ENCODE measurements at places on chromosomes 4 and X. TPM values are rescaled to one million over a fixed set of nuclear protein-coding genes. Genes with fewer than 3 reads are reported as not detected.

DNA sequence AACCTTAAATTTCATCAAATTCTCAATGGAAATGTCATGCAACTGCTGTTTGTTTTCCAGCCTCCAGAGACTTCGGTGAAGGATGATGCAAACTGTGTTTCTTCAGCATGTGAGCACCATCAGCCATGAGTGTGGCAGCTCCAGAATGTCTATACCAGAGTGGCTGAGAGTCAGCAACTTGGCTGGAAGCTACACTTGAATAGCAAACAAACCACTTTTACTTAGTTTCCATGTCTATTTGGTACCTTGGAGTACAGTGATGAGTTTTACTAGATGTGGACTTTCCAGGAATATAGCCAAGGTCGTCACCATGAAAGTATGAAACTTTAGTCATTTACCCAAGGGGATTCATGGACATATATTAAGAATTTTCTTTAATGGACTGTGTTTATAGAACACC, 4.3 kb upstream of the IL21 start:
- no peak for DNase-seq
- no peaks in the 10 kb centered on the region for H3K36me3 ChIP-seq
- H3K4me3 ChIP-seq: no peak overlapping the region
- H3K27me3 ChIP-seq: no peaks in the 10 kb centered on the region

- H3K4me1 ChIP-seq: peaks cover 88% of the 10 kb centered on the region
- H3K27me3 ChIP-seq: no peaks in the 10 kb centered on the region
- no peaks in the 10 kb centered on the region for H3K36me3 ChIP-seq
- DNase-seq: no peak
Measured at GRCh38 chr4:30722359-30723200, 2.4 kb downstream of the PCDH7 start.

GRCh38 chr4:12689457-12689856, 794.7 kb downstream of the RAB28 start:
- H3K4me3 ChIP-seq: no peak overlapping the region
- no peak overlapping the region for H3K27ac ChIP-seq
- H3K4me1 ChIP-seq: no peaks in the 10 kb centered on the region
- no peaks in the 10 kb centered on the region for H3K36me3 ChIP-seq
- no peaks in the 10 kb centered on the region for H3K27me3 ChIP-seq

DNA sequence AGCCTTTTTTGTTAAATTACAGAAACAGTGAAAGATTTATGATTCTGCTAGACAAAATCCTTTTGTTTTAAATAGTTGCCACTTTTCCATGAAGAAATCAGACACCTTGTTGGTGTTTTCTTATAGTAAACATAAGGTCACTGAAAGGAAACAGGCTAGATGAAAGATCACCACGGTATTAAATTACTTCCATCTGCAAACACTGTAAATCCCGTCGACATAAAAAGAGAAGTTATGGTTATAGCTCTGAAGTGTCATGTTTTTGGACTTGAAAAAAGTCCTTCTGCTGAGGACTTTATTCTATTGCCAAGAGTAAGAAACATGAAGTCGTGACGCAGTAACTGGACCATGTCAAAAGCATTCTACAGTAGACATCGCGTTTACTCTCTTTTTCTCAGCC, 567.6 kb upstream of the SLIT2 start:
- no peak overlapping the region for H3K27ac ChIP-seq
- DNase-seq: no peak
- no peaks in the 10 kb centered on the region for H3K36me3 ChIP-seq
- no peak overlapping the region for H3K4me3 ChIP-seq

GRCh38 chr4:4386296-4386735, 586 bp upstream of the NSG1 start:
- peaks cover 24% of the 10 kb centered on the region for H3K27me3 ChIP-seq
- peaks cover 45% of the 10 kb centered on the region for H3K4me1 ChIP-seq
- no peaks in the 10 kb centered on the region for H3K36me3 ChIP-seq
- H3K4me3 ChIP-seq: peak overlapping the region; percentile 44
- DNase-seq: no peak
- peak overlapping the region; percentile 52 for H3K27ac ChIP-seq

DNA sequence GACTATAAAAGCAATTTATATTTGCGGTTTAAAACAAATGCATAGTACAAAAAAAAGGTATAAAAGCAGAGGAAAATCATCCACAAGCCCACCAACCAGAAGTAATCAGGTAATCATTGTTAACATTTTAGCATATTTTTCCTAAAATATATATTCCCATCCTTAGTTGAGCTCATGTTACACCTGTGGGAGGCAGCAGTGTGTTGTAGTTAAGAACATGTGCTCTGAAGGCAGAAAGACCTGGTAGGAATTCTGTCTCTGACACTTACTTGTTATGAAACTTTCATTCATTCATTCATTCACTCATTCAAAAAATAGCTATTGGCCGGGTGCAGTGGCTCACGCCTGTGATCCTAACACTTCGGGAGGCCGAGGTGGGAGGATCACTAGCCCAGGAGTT, 15.4 kb upstream of the CDKL5 start:
- H3K27me3 ChIP-seq: no peaks in the 10 kb centered on the region
- H3K36me3 ChIP-seq: no peaks in the 10 kb centered on the region
- no peak for DNase-seq
- no peaks in the 10 kb centered on the region for H3K4me1 ChIP-seq

GRCh38 chr4:184892999-184893398, 67.2 kb upstream of the ACSL1 start:
- H3K36me3 ChIP-seq: no peaks in the 10 kb centered on the region
- H3K27me3 ChIP-seq: no peaks in the 10 kb centered on the region
- DNase-seq: no peak
- no peak overlapping the region for H3K27ac ChIP-seq
- H3K4me3 ChIP-seq: no peak overlapping the region
- H3K4me1 ChIP-seq: no peaks in the 10 kb centered on the region

Gene SYP
- 0.38 TPM for total RNA-seq

Gene TSC22D3
- 558 TPM for total RNA-seq

Gene GPRASP3
- 3.8 TPM for total RNA-seq

Gene OTUD4
- total RNA-seq: 34.0 TPM

Gene EMCN
- 5.8 TPM for total RNA-seq
